ENCODE measurements at places on chromosomes 7 and 10. TPM values are rescaled to one million over a fixed set of nuclear protein-coding genes. Genes with fewer than 3 reads are reported as not detected.

DNA sequence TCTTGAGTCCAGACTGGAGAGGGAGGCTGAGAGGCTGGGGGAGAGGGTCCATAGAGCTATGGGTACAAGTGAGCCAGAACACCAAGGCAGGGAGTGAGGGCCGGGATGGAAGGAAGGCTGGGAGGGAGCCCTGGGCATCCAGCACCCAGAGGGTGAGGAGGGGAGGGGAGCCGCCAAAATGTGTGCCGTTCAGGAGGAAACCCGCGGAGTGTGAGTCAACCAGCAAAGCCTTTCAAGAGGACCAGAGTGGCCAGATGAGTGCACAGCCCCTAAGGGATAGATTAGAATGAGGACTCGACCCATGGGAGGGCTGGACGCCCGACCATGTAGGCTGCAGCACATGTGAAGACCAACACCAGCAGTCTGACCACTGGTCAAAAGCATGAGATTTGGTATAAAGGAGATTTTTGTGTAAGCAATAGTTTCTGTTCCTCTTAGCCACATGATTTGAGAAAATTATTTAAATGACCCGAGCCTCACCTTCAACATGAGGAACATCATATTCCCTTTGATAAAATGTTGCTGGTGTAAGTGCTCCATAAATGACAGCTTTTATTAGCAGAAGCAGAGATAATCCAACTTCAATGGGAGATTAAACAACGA lies 179.7 kb upstream of the GRB10 start:
- no peak for DNase-seq

Gene EPO
- 0.29 TPM for total RNA-seq

Gene CUBN
- 7.8 TPM for total RNA-seq

GRCh38 chr7:39168403-39169098 lies 190.8 kb downstream of the POU6F2 start:
- peak; percentile 19 for DNase-seq

Gene ANKRD30A
- total RNA-seq = not detected

Gene STEAP2
- 0.80 TPM for total RNA-seq

Gene SEMA3D
- 0.95 TPM for total RNA-seq

DNA sequence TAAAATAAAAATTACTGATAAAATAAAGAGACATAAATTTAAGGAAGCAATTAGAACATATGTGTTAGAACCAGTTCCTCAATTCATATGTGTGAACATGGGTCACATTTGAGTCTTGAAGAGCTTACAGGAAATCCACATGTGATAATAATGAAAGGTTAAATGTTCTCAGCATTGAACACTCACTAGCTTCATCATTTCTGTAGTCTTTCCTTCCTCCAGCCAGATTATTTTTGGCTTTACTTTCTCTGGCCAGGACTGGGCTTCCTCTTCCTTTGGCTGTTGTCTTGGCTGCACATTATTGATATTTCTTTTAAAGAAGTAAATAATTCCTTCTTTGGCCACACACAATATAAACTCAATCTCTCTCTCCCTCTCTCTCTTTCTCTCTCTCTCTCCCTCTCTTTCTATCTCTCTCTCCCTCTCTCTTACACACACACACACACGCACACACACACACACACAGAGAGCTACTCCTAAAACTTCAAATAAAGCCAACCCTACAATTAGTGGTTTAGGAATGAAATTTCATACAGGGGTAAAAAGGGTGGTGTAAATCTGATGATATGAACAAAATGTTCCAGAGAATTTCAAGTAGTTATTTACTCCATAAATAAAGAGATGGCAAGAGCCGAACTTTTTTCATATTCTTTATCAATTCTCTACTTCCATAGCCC lies 171.2 kb downstream of the REEP3 start:
- DNase-seq = no peak

GRCh38 chr7:15015545-15016314 lies 113.2 kb upstream of the DGKB start:
- peak; percentile 86 for DNase-seq

GRCh38 chr7:29924684-29925083 lies 64.9 kb downstream of the SCRN1 start:
- no peak for DNase-seq

All from SK-MEL-5 (cell line).